ENCODE measurements at places on chromosomes 11 and 22.

DNA sequence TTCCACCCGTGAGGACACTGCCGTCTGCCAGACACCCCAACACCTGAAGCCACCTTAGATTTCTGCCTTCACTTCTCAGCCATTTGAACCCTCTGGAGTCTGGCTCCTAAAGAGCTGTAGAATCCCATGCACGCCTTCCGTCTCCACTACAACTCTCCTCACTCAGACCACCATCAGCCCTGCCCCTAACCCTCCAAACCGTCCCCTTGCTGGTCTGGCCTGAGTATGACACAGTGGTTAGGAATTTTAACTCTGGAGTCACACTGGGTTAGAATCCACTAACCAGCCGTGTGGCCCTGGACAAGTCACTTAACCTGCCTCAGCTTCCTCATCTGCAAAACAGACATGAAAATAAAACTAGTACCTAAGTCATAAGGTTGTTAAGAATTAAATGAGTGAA, 3.0 kb downstream of the CNIH2 start:
- no peak for DNase-seq

- no peak for DNase-seq
Measured at GRCh38 chr11:122715548-122716440, 60.3 kb downstream of the UBASH3B start.

DNA sequence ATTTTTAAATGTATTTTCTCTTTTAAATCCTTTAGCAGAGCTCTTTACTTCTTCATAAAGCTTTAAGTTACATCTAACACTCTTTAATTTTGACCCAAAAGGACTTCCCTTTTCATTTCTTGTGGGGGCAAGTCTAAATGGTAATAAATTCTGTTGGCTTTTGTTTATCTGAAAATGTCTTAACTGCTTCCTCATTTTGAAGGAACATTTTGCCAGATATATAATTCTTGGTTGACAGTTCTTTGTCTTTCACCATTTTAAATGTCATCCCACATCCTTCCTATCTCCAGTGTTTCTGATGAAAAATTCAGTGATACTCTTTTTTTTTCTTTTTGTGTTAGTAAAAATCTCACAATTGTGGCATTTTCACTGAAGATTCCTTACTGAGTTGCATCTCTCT, 44.7 kb upstream of the ZBTB44 start:
- no peak for DNase-seq

- DNase-seq, result no peak
Measured at GRCh38 chr11:70888061-70888460, 364.3 kb downstream of the SHANK2 start.

- no peak for DNase-seq
Measured at GRCh38 chr22:25840167-25840566, 98.2 kb downstream of the MYO18B start.

DNA sequence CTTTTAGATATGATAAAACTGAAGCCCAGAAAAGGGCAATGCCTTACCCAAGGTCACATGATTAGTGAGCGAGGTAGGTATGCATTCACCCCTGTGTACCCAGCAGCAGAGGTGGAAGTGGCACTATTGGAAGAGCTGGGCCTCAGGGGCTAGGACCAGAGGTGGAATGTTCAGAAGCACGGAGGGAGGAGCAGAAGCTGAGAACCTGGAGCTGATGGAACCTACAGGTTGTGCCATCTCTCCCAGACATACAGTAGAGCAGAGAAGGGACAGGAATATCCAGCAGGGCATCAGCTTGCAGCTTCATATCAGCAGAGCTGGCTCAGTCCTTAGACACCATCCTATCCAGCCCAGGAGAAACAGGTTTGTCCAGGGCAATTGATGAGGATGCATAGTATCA, 14.6 kb upstream of the FCHSD2 start:
- no peak for DNase-seq

- DNase-seq, result no peak
Measured at GRCh38 chr22:20807315-20807752, 33.4 kb downstream of the SERPIND1 start.

GRCh38 chr11:63595296-63595695, 18.9 kb downstream of the PLAAT3 start:
- no peak for DNase-seq

GRCh38 chr11:10323793-10324170, 18.9 kb downstream of the ADM start:
- DNase-seq, result no peak

GRCh38 chr11:108199446-108200321, 22.8 kb downstream of the NPAT start:
- DNase-seq, result no peak

DNA sequence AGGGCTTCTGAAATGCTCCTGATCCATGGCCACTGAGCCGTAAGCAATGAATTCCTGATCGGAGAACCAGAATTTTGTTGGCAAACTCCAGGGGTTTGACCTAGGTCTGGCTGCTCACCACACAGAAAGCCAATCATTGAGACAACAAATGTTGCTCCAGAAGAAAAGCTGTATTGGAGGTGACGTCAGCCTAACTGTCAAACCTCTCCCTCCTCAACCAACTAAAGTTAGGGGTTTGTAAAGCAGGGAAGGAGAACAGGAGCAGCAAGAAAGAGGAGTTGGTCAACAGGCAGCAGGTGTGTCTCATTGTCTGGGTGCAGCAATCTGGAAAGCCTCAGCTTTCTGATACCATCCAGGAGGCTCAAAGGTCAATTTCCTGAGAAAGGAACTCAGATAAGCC, 133.7 kb upstream of the SEZ6L start:
- DNase-seq, result no peak

DNA sequence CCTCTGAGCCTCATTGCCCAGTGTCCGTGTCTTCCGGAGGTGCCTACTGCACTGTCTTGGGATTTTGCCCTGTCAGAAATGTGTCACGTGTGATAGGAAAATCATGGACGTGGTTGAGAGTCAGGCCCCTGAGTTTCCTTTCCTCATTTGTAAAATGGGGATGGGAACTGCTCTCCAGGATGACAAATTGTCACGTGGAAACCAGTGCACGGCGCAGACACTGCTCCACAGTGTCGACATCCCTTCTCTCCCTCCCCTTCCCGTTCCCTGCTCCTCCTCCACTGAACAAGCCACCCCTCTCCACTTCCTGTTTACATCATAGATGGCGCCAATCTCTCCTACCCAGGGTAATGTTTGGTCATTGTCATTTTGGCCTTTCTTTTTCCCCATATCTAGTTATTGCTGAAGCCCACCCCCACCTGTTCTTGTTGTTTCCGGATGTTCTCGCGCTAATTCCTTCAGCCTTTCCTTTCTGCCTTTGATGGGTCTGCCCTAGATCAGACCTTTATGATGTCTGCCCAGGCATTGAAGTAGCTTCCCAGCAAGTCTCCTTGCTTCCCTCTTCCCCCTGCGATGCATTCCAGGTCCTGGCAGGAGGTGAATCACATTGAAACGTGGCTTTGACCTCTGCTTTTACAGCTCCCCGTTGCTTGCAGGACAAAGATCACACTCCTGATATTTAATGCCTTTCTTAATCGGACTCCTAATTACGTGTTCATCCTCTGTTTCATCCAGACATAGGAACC, 91.8 kb downstream of the TBC1D22A start:
- DNase-seq, result no peak

DNA sequence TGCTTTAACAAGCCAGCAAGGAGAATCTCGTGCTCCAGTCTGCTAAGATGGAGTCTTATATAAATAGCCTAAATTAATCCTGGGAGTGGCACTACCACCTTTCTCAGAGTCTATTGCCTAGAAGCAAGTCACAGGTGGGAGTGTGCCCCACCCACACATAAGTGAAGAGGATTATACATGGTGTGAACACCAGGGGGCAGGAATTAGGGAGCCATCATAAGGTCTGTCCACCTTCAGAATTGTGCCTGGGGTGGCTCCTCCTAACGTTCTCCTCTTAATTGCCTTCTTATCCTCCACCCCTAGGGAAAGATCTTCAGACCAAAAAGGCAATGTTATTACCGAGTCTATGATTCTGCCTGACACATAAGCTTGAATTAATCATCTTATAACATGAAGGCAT, 276.8 kb upstream of the SESN3 start:
- DNase-seq, result no peak

- DNase-seq, result no peak
Measured at GRCh38 chr11:123302751-123303195, 107.7 kb upstream of the CLMP start.

DNA sequence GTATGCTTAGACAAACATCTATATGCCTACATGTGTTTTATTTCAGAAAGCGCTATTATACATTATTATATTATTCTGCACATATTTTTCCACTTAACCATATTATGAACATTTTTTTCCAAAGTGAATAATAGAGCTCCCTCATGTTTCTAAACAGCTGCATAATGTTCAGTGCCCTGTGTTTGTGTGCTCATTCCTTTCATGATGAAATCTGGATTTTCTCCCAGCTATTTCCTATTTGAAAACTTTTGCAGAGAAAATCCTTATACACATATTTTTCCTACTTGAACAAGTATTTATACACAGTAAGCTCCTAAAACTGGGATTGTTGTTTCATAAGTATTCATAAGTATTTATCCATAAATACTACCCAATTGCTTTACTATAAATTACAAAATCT, 18.1 kb upstream of the RFPL2 start:
- no peak for DNase-seq
